ENCODE measurements at places on chromosomes 3 and 15.

- no peak for DNase-seq
Observed at GRCh38 chr3:177349384-177349783, 152.1 kb upstream of the TBL1XR1 start.

- DNase-seq = no peak
Observed at GRCh38 chr15:39788800-39789565, 6.3 kb upstream of the FSIP1 start.

GRCh38 chr15:27902680-27903385 is 196.3 kb downstream of the OCA2 start:
- no peak for DNase-seq

- no peak for DNase-seq
Observed at GRCh38 chr3:190586631-190587011, 72.7 kb downstream of the IL1RAP start.

GRCh38 chr3:111947231-111947630 is 31.6 kb upstream of the ABHD10 start:
- no peak for DNase-seq

GRCh38 chr3:104951426-104951825 is 415.3 kb upstream of the ALCAM start:
- DNase-seq = no peak

DNA sequence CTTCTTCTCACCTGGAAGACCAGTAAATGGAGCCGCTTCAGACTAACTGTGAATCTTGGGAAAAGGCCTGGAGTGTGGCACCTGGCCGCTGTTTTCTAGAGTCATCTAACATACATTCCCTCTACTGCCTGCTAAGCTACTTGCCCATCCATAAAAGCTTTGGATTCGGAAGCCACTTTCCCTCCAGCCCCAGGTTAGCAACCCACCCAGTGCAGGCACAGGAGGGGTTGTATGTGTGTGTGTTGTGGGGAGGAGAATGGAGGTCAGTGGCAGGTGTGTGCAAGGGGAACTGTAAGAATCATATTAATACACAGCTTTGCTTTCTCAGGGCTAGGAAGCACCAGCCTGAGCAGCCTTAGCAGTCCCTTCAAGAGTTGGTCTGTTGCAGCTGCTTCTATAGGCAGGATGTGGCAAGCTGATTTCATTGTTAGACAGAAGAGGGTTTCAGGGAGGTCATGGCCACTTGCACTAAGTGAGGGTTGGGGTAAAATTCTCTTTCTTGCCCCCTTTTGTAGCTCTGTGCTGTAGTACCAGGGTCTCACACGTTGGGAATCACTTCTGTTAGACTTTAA is 8.9 kb downstream of the NSUN3 start:
- no peak for DNase-seq

DNA sequence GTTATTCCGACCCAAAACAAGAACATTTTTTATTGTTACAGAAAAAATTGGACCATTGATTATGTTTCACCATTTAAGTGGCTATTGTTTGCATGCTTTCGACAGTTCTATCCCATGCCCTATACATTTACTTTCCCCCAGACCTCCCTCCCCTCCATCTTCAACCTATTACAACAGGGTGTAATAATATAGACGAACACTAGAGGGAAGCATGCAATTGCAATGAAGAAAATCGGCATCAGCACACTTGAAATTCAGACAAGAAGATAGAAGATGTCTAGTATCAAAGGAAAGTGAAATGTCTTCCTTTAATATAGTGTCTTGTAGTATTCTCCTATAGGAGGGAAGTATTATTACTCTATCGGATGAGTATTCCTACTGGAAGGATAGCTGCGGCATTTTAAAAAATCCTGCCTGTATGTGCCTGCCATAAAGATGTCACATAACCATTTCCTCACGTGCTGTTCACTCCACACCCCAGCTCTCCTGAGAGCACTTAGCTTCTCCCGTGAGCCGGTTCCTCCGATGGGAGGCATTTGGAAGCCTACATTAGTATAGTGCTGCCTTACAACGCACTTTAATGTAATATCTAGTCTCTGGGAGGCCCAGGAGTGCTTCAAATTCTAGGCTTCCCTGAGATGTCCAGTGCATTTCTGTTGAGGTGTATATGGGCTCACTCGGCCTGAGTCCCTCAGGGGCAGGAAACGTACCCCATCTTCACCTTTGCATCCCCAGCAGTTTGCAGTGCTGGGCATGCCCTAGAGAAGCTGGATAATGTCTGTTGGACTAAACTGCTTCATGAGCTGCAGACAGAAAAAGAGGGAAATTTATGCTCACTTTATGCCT is 17.8 kb upstream of the ERICH6 start:
- DNase-seq = peak; percentile 30

DNA sequence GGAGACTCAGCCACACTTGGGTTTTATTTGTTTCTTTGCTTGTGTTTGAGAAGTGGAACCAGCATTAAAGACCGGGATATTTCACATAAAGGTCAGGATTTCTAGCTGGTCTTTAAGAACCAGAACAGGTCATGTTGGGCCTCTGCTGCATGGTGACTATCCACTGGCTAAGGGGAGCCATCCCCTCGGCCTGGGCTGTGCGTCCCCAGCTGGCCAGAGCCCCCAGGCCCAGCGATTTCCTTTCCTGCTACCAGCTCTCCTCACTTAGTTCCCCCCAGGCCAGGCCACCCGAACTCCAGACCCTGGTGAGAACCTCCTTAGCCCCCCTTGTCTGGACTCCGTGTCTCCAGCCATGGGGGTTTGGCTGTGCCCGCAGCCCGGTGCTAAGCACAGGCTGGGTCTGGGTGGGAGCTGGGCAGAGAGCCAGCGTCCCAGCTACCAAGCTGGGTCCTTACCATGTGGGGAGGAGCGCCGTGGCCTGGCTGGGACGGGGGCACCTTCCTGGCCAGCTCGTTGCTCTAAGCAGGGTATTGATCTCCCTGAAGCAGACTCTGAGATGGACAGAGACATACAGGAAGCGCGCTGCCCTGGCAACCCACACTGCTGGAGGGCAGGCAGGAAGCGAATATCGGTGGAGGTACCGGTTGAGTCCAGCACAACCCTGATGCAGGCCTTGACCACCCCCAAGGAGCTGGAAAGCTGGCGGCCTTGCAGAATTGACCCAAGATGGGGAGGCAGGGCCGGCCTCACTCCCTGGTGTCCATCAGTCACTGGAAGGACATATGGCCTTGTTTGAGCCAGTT is 49.4 kb downstream of the KLF15 start:
- no peak for DNase-seq

DNA sequence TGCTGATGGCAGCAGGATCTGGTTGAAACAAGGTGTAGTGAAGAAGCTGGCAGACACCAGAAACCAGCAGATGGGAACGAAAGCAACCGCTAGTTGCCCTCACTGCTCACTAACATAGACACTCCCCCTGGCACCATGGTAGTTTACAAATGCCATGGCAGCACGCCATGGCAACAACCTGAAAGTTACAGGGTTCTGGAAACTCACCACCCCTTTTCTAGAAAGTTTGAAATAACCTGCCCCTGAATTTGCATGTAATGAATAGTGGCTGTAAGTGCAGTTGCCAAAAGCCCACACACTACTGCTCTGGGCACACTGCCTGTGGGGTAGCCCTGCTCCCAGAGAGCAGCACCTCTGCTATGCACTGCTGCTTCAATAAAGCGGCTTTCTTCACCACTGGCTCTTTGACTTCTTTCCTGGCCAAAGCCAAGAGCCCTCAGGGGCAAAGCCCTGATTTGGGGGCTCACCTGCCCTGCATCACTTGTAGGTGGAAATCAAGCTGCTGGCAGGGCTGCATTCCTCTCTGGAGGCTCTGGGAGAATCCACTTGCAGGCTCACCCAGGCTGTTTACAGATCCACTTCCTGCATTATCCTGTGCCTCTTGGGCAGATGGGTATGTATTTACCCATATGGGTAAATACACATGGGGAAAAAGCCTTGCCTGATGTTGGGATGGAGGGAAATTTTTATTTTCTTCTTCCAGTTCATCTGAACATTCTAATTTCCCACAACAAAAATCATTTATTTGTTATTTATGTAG is 2.0 kb upstream of the GP9 start:
- DNase-seq = no peak

GRCh38 chr15:92028389-92028724 is 174.8 kb downstream of the SLCO3A1 start:
- DNase-seq = no peak

DNA sequence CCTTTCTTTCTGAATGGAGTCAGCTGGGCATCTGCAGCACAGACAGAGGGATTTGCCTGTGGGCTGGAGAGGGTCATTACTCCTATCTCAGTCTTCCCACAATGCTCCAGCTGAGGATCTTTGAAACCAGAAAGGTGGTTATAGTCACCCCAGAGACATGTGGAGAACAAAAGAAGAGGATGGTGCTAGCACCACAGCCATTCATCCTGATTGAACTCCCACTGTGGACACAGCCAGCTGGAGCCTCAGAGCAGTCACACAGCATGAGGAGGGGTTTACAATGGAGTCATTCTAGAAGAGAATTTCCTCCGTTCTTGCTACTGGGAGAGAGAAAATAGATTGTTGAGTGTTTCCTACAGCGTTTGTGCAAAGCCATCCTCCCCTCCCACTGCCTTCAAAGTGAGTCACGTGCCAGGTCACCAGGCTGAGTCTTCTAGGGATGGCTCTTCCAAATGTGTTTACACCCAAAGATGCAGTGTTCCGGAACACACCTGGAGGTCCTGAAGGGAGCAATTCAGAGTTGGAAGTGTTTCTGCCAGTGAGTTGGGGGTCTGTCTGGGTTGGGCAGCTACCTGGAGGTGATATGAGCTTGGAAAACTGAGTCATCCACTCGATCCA is 18.9 kb upstream of the GREM1 start:
- no peak for DNase-seq

- DNase-seq = no peak
Observed at GRCh38 chr15:92981333-92981732, 81.2 kb downstream of the CHD2 start.

DNA sequence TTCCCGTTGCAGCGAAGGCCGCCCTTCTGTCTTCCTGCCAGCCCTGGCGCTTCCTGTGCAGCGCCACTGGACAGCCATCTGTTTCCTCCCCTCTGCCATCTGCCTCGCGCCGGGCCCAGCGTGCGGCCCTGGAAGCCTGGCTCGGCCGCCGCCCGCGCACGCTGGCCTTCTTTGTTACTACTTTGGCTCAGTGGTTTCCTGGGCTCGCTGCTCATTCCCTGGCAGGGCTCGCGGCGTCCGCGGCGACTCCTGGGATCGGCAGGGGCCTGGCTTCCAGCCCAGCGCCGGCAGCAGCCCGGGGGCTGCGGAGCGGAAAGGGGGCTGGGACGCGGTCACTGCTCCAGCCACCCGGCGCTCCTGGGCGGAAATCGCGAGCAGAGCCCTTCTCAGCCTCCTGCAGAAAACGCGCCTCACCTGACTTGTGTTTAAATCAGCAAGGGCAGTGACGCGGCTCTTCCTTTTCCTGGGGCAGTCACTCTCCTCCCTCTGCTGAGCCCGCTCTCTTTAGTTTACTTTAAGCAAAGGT is 10.0 kb downstream of the CMTM7 start:
- no peak for DNase-seq

- no peak for DNase-seq
Observed at GRCh38 chr3:78562328-78562727, 1205.5 kb downstream of the ROBO1 start.

- no peak for DNase-seq
Observed at GRCh38 chr3:127589600-127590281, 792 bp downstream of the TPRA1 start.

DNA sequence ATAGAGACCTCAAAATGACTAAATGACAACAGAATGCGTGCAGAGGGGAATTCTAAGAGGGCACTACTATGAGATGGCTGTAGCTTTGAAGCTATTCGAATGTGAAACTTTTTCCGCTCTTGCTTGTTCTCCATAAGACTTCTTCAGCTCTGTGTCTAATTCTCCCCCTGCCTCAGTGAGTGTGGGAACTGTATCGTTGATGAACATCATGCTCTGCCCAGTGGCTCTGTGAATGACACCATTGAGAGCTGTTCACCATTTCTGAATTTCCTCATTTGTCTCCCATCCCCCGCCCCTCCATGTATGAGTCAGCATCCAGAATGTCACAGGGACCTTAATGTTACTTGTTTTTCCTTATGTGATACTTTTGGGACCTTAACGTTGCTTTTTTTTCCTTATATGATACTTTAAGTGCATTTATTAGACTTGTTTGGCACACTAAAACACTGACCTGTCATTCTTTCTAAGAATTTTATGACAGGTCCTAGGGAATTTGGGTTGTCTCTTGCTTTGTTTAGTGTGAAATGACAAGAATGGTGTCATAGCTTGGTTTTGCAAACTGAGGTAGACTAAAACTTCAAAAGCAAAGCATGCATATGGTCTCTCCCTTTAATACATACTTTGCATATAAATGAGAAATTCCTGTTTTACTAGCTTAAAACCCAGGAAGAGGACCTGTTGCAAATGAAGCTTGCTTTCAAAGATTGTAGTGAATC is 99.6 kb downstream of the FNDC3B start:
- DNase-seq = no peak

DNA sequence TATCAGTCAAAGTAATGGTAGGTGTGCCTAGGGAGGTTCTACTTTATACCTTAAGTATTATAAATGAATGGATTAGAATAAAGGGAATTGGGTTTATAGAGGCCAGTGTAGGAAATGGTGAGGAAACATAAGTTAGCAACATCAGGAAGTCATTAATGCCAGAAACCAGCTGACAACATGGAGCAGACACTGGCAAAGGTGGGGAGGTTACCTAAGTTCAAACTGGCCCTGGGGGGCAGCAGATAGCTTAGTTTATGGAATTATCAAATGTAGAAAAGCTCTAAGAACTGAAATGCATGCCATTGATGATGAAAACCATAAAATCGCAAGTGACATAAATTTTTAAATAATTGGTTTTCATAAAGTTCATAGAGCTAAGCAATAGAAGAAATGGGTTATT is 498.6 kb downstream of the NAALADL2 start:
- DNase-seq = no peak

GRCh38 chr3:149352556-149352955 is 19.1 kb upstream of the TM4SF18 start:
- DNase-seq = peak; percentile 45

DNA sequence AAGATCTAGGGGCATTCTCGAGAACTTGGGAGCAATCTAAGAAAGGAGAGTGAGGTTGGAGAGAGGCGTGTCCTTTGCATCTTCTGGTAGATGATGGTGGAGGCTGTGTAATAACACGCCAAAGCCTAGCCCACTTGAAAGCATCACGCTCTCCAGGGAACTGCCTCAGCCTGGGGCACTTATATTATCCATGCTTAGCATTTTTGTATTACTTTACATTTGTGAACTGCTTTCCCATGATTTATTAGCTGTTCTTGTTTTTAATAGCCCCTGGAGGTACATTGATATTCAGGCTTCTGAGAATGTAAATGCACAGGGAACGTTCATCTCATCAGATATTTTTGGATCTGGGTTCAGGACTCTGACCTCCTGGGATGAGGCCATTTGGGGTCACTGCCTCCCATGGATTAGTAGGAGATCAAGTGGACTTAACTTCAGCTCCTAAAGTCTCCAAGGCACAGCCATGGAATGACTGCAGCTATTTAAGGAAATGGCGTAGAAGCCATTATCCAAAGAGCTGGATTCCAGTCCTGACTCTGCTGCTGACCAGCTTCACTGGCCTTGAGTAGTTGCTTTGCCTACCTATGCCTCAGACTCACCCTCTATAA is 124.9 kb downstream of the LPP start:
- no peak for DNase-seq

- DNase-seq = no peak
Observed at GRCh38 chr15:76346669-76347481, 10.3 kb downstream of the ISL2 start.

GRCh38 chr3:67522081-67522480 is 132.3 kb downstream of the SUCLG2 start:
- no peak for DNase-seq
